Immature natural killer cell (primary cell): ENCODE measurements at places on chromosomes 2 and 18. TPM values are rescaled to one million over a fixed set of nuclear protein-coding genes. Genes with fewer than 3 reads are reported as not detected.
A peak's percentile ranks its signal among the peaks of the same experiment; 100 is the strongest.

Gene CHRNG
- not detected for polyA plus RNA-seq

Gene LRP1B
- polyA plus RNA-seq = not detected

Gene COA5
- polyA plus RNA-seq = 34.0 TPM

DNA sequence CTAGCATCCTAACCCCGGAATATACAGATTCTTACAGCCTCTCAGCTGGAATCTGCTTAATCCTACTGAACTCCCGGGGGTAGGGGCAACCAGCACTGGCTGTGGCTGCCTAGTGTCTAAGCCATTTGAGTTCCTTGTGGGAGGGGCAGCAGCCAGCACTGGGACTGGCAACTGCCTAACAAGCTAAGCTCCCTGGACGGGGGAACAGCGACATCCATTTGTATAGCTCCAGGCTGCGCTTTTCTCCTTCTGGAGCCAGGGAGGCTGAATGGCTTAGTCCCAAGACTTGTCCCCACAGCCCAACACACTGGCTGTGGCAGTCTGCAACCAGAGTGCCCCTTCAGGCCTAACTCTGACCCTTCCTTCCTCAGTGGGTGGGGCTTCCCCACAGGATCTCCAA, 787.2 kb downstream of the METTL4 start:
- no peak for DNase-seq

DNA sequence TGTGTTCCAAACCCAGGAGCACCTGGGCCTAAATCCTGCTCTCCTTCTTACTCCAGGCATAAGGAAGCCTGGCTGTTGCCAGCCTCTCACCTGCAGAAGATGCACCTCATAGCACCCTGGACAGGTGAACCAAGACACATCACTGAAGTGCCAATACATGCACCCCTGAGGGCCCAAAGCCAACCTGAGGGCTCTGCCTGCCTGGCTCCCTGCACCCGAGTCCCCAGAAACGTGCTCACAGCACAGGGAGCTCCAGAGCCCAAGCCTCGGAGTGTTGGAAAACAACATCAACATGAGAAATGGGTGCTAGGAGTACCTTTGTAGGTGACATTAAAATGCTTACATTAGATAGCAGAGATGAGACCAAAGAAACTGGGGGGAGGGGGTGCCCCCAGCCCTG, 96.3 kb upstream of the RAB6C start:
- DNase-seq = no peak

DNA sequence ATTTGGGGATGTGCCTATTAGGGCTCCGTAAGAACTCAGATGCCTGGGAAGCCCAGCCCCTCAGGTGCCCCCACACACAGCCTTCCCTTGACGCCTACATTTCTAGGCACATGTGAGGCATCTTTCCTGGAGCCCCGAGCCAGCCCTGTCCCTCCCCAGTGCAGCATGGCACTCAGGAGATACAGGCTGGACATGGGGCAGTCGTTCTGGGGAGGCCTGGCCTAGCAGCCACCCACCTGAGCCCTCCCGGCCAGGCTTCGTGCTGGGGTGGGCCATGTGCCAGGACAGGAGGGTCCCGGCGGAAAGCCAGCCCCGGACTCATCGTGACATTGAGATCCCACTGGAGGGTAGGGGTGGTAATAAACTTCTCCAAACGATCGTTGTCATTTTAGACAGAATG, 15.2 kb downstream of the BOK start:
- no peak for DNase-seq

Gene SNORC
- polyA plus RNA-seq = not detected

- no peak for DNase-seq
Observed at GRCh38 chr2:52145005-52145404, 1113.1 kb upstream of the NRXN1 start.

GRCh38 chr18:46098616-46098933, 479 bp upstream of the ATP5F1A start:
- DNase-seq = no peak

DNA sequence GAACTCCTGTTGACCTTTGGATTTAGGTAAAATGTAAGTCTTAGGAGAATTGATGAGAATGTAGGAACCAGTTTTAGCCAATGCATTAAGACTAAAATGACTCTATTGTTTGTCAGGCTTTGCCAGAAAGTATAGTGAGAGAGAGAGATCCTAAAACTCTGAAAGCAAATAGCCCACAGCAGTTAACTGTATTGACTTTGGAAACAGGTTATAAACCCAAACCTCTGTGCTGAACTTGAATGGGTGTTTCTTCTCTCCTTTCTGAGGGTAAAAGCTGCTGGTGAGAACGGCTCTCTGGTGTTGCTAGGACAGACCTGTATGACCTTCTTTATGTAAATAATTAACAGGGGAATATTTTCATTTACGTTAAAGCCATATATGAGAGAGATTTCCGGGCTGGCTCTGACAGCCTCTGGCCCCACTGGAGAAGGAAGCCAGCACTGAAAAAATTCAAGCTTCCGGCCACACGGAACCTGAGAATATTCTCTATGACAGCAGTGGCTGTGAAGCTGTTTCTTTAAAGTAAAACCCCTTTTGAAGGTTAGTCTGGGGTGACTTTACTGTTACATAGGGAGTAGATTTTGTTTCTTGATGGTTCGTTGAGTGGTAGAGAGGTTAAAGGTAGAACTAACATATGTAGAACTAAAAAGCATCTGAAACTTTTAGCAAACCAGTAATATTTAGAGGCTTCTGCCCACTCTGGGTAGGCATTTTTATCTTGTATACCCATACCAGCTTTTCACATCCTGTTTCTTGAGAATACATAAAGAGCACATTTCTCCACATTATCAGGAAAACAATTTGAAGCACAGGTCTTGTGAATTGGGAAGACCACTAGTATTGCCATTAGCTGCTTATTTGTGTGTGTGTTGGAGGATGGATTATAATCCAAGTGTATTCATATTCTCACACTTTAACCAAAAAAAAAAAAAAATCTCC, 123.8 kb downstream of the SPTBN1 start:
- DNase-seq = peak; percentile 75

GRCh38 chr2:24973812-24974211, 2.1 kb upstream of the DNAJC27 start:
- no peak for DNase-seq

GRCh38 chr2:160137464-160137863, 62.6 kb downstream of the ITGB6 start:
- no peak for DNase-seq

DNA sequence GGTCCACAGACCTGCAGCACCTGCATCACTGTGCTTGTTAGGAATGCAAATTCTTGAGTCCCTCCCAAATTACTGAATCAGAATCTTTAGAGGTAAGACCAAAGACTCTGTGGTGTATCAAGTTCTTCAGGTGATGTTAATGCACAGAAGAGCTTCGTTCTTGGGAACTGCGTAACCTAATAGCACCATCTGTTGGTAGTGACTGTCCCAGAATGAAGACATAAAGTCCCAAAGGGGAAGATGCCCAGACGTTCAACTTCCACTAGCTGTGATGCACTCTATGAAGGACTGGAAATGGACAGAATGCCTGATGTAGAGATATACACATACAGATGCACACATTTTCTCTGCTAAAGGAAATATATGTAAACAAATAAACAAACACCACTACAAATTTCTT, 576.0 kb downstream of the LRP1B start:
- DNase-seq = no peak

- DNase-seq = no peak
Observed at GRCh38 chr2:201858281-201859184, 52.2 kb downstream of the CDK15 start.

Gene WDR7
- 38.2 TPM for polyA plus RNA-seq

DNA sequence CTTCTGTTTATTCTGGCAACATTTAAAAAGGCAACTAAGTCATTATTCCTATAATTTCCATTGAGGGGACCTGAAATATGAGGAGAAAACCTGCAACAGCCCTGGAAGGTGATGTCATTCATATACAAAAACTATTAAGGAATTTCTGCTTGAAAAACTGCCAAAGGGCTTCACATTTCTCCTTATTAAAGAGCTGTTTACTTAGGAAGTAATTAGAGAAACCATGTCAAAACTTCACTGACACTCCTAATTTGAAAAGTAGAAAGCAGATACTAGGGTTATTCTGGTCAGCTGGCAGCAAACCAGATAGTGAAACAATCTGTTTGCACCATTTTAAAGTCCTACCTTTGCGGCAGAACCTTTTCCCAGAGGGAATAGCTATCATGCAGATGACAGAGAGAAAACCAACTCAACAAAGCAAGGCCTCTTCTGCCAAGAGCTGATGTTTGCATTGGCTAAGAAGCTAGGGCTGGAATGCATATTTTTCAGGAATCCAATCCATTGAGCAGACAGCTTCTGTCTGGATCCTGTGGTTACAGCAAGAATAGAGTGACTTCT, 592.2 kb upstream of the SYT4 start:
- no peak for DNase-seq

Gene AMMECR1L
- polyA plus RNA-seq = 2.7 TPM

GRCh38 chr2:110838657-110839384, 106.4 kb downstream of the ACOXL start:
- DNase-seq = no peak

GRCh38 chr18:34643989-34644388, 66.1 kb upstream of the DTNA start:
- DNase-seq = no peak

GRCh38 chr2:197890168-197890567, 85.8 kb downstream of the PLCL1 start:
- no peak for DNase-seq

DNA sequence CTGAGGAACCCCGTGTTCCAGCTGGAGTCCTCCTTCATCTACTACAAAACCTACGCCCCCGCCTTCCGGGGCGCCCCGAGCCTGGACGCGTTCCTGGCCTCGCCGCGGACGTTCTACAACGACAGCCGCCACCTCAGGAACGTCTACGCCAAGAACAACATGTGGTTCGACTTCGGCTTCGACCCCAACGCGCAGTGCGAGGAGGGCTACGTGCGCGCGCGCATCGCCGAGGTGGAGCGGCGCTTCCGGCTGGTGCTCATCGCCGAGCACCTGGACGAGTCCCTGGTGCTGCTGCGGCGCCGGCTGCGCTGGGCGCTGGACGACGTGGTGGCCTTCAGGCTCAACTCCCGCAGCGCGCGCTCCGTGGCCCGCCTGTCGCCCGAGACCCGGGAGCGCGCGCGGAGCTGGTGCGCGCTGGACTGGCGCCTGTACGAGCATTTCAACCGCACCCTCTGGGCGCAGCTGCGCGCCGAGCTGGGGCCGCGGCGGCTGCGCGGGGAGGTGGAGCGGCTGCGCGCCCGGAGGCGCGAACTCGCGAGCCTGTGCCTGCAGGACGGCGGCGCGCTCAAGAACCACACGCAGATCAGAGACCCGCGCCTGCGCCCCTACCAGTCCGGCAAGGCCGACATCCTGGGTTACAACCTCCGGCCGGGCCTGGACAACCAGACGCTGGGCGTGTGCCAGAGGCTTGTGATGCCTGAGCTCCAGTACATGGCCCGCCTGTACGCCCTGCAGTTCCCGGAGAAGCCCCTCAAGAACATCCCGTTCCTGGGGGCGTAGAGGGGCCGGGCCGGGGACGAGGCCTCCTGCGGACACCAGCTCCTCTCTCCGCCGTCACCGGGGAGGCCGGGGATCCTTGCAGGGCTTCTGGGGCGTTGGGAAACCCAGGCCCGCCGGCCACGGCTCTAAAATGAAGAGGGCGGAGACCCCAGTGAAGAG, 5.3 kb upstream of the NEU4 start:
- peak; percentile 55 for DNase-seq

Gene UGT1A7
- not detected for polyA plus RNA-seq

GRCh38 chr2:30472326-30472725, 25.3 kb downstream of the LCLAT1 start:
- DNase-seq = no peak

DNA sequence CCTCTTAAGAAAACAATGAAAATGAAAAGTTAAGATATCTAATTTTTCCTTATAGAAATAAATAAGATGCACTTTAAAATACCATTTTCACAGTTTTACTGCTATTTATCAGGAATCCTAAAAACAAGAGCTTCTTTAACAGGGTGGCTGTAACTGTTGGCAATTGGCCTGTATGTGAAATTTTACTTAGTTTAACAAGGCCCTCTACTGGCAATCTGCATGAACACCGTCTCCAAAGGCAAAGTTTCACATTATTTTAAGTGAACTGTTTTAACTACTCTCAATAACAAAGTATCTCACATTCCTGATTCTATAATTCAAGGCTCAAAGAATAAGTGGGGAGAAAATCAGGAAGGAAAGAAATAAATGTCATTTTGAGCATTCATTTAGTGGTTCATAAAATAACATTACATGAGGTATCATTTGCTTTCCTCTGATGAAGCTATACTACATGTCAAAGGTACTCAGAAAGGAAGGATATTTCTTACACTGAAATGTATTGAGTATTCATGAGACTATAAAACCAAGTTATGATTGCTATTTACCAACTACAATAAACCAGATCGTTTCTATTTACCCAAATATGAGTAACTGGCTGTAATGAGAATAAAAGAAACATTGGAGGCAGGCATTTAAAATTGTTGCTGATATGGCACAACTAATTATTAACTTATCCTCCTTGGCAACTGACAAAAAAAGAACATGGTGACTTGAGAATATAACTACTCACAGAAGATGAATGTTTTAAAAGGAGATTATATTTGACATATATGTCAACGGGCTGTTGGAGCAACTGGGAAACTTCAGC, 7.0 kb downstream of the NCKAP5 start:
- DNase-seq = no peak

GRCh38 chr2:120161190-120161589, 62.0 kb downstream of the TMEM185B start:
- DNase-seq = no peak

Gene CKAP2L
- polyA plus RNA-seq = 0.91 TPM

GRCh38 chr2:217681791-217682190, 321.0 kb downstream of the TNS1 start:
- no peak for DNase-seq

Gene ZNF2
- polyA plus RNA-seq = 1.2 TPM

Gene ALPG
- polyA plus RNA-seq = not detected

Gene ARHGAP15
- 168 TPM for polyA plus RNA-seq

- no peak for DNase-seq
Observed at GRCh38 chr18:23861805-23862470, 152.6 kb upstream of the TTC39C start.

Gene MATN3
- not detected for polyA plus RNA-seq

- DNase-seq = peak; percentile 72
Observed at GRCh38 chr2:230319211-230319862, 7.7 kb upstream of the SP140L start.

GRCh38 chr18:37805773-37806404, 240.3 kb upstream of the CELF4 start:
- DNase-seq = no peak

Gene IL1R2
- polyA plus RNA-seq = not detected

DNA sequence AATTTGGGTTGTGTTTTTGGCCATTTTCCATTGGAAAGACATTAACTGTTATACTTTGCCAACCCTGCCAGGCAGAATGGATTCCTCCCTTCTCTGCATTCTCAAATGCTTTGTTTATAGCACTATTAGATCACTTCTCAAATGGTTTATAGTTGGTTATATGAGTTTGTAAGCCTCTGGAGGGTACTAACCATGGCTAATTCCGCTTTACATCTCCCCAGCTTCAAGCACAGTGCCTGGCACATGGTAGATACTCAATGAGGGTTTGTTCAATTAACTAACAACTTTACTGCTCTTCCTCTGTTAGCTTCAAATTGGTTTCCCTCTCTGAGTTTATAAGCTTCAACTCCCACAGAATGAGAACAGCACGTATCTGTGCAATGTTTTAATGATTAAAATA, 213.5 kb downstream of the SOX11 start:
- DNase-seq = no peak

GRCh38 chr2:65098741-65099140, 31.2 kb downstream of the RAB1A start:
- DNase-seq = no peak
